ENCODE measurements at places on chromosomes 1 and 21. TPM values are rescaled to one million over a fixed set of nuclear protein-coding genes. Genes with fewer than 3 reads are reported as not detected.
A peak's percentile ranks its signal among the peaks of the same experiment; 100 is the strongest.

DNA sequence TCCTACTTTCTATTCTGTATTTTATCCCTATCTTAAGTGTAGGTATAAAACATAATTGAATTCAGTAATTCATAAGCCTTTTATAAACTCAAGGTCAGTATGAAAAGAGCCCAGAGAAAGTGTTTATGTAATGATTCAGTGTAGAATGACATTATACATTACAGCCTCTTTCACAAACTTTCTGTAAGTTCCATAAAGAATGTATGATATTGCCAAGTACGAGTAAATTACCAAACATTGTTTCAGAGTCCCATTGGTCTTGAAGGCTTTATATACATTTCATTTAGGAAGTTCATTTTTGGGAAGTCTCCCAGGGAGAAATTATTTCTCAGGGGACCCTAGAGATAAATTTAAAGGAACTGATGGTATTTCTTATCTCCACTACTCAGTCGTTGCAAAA, 37.8 kb upstream of the VAMP3 start:
- no peak for DNase-seq

DNA sequence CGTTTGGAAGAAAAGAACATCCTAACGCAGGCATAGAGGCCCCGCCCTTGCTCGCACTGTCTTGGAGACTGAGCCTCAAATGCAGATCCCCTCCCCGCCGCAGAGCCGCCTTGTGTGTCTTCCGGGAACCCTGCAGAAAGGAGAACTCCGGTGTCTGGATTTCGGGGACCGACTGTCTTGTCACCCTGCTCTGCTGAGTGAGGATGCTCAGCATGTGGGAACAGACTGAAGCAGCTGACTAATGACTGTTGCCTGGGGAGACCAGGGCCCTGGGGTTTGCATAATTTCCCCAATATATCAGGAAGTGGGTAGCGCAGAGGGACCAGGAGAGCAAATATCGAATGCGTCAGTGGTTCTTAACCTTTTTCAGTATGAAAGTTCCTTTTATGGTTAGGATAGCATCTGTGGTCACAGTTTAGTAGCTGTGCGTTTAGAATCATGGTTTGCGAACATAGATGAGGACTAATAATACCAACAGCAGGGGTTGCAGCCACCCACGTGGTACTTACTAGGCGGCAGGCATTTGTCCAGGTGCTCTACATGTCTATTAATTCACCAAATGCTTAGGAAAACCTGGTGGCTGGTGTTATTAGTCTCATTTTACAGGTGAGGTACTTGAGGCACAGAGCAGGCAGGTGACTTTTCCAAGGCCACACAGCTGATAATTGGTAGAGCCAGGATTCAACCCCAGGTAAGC, 14.3 kb downstream of the GPR137B start:
- DNase-seq = peak; percentile 66

FOXD2 gene
- total RNA-seq = 0.08 TPM

ADORA3 gene
- 0.51 TPM for total RNA-seq

LIN28A gene
- total RNA-seq = not detected

DNA sequence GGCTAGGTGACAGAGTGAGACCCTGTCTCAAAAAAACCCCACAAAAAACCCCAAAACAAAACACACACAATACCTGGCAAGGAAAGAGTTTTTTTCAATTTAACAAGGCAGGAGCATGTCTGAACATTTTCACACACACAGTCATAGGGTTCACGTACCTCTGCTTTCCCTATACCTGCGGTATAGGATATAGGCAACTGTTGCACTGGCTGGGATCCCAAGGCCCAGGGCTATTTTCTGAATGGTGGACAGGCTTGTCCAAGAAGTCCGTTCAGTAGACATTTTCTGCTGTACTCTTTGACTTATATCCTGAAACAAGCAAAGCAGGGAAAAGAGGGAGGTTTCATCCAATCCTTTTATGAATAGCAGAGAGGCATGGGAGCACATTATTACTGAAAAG, 7.6 kb downstream of the TDRKH start:
- DNase-seq = no peak

- no peak for DNase-seq
Observed at GRCh38 chr1:235246022-235246948, 81.7 kb downstream of the ARID4B start.

DNA sequence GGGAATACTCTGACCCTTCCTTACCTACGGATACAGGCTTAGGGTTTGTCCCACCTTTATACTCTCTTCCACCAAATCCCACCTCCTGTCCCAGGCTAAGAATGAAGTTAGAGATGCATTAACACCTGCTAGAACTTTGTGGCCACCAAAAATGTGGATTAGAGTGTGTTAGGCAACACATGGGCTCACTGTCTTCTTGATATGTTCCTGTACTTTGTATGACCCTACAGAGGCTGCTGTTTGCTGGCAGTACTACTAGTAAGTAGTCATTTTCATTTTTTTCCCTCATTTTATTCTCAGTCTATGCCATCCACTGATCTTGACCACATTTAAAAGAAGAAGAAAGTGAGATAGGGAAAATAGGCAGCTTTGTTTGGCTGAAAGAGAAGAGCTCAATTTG, 21.0 kb upstream of the TMEM39B start:
- no peak for DNase-seq

DNA sequence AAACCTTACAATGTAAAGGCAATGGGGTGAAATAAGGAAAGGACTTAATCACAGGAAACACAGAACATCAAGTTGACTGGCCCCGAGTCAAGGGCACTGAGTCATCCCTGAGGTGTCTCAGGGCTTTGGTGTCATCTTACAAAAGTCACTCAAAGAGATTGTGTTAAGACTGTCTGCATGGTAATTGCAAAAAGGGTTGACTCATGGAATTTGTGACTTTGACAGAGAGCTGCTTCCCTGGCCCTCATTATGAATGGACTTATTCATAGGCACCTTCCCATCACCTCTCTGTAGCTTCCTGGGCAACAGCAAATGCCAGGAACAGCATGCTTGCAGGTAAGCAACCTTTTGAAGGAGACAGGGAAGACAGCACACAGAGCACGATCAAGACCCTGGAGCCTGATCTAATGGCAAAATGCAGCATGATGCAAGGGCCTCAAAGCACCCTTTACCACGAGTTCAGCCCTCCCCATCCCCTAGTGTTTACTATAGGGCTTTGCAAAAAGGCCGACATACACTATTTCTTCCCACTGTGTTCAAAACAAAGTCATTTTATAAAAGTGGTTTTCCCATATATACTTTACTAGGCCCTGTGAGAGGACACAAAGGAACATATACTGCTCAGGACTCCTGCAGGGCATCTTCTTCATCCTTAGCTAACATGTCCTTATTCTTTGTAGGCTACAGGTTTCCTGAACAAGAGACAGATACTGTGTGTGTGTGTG, 17.1 kb downstream of the ZP4 start:
- DNase-seq = no peak

APCS gene
- not detected for total RNA-seq

DNA sequence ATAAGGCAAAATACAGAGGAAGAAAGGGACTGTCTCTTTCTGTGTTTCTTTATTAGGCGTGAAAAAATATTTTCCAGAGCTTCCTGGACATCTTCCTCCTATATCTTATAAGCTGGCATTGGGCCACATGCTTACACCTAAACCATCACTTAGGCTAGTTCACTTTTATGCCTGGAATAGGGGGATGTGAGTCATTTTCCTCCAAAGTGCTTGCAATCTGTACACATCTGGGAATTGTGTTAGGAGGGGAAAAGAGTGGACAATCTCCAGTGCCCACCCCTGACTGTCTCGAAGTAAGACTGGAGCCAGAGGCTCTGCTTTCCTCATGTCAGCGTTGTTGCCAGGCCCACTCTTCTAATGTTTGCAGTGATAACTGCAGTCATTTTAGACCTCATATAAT, 29.9 kb downstream of the GIPC2 start:
- DNase-seq = no peak

GRCh38 chr1:94606471-94606870, 64.9 kb upstream of the F3 start:
- DNase-seq = no peak

FCRL5 gene
- 0.30 TPM for total RNA-seq

GPR52 gene
- 4.3 TPM for total RNA-seq

RAB3B gene
- not detected for total RNA-seq

GRCh38 chr1:60998786-60999185, 83.6 kb upstream of the NFIA start:
- DNase-seq = no peak

DNA sequence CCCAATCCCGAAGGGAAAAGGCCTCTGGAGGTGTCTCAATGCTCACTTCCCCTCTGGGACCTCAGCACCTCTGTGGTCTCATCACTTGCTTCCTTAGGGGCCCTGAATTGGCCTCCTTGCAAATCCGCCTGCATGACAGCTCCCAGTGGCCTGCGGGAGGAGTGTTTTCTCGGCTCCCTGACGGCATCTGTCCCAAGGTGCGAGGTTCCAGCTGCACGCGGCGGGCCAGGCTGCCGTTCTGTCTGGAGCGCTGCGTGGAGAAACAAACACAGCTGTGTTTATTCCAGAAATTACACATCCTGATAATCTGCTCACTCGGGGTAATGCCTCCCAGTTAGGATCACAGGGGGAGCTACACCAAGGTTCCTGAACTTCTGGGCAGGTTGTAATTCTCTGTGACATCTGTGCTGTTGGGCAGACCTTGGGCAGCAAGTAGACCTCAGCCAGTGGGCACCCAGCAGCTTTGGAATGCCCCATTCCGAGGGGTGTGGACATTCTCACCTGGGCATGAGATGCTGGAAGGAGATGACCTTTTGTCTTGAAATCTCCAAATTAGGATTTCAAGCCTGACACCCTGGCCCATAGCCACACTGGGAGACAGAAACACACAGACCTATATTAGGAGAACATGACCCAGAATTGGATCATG, 18.2 kb downstream of the EPHB2 start:
- DNase-seq = no peak

GRCh38 chr1:56831871-56832693, 12.9 kb upstream of the FYB2 start:
- DNase-seq = no peak

UHMK1 gene
- 24.7 TPM for total RNA-seq

DNA sequence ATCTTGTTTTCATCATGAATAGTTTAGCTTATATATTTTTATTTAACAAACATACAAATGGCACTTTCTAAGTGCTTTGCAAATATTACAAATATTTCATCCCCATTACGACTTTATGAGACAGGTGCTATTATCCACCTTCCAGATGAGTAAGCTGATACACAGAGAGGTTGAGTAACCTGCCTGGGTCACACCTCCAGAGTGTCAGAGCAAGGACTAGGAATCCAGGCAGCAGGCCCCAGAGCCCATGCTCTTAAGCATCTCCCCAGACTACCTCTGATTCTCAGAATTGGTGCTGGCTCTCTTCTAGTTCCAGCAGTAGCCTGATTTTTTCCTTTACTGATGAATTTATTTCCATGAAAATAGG, 40.0 kb downstream of the EPHB2 start:
- DNase-seq = no peak

All from cardiac septum (tissue), 1 donor.